RPMI8226 (cell line): ENCODE measurements at places on chromosomes 6 and 20.

DNA sequence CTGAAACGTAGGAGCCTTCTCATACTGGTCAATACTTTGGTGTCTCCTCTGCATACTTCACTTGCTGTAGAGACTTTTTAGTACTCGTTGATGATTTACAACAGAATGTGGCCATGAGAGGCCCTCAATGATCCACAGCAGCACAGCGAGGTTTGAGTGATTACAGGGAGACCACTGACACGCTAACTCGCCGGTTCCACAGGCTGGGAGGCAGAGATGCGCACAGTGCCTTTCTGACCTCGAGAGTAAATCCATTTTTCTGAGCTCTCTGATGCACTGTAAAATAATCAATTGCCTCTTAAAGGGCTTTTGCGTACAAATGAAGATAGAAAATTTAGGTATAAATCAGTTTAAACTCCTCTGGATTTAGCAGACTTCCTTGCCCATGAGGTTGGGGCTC is 56.2 kb upstream of the TBC1D7 start:
- DNase-seq, result no peak

- no peak for DNase-seq
Observed at GRCh38 chr6:158085261-158086053, 82.6 kb downstream of the SERAC1 start.

DNA sequence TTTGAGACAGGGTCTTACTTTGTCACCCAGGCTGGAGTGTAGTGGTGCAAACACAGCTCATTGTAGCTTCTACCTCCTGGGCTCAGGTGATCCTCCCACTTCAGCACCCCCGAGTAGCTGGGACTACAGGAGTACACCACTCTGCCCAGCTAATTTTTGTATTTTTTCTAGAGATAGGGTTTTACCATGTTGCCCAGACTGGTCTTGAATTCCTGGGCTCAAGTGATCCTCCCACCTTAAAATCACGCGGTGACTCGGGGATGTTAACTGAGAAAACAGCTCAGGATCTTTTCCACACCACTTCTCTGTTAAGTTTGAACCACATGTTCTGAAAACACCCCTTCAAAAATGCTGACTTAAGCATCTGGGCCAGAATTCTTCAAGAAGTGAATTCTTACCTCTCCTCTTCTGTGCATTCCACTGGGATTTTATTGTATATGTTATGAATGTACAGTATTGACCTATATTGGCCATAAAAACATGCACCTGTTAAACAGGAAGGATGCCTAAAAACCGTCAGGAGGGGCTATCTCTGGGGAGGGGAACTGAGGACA is 72.4 kb downstream of the SYTL3 start:
- DNase-seq, result no peak

- no peak for DNase-seq
Observed at GRCh38 chr6:169935348-169935718, 183.9 kb downstream of the ERMARD start.

- no peak for DNase-seq
Observed at GRCh38 chr6:11699576-11699975, 79.0 kb downstream of the ADTRP start.

DNA sequence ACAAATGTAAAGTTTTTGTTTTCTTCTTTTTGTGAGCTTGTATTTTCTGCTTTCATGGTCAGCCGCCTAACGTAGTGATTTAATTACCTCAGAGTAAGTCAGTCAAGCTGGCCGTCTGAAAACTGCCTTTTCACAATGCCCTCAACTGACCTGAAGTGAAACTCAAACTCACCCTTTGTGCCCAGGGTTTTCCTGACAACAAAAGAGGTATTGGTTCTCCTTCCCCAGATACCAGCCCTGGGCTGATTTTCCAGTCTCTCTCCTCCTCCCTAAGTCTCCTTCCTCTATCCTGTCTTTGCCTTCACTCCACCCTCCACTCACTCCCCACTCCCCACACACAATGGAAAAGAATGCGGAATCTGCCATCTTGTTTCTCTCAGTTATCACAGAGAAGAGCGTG is 184.5 kb upstream of the HEY2 start:
- no peak for DNase-seq

DNA sequence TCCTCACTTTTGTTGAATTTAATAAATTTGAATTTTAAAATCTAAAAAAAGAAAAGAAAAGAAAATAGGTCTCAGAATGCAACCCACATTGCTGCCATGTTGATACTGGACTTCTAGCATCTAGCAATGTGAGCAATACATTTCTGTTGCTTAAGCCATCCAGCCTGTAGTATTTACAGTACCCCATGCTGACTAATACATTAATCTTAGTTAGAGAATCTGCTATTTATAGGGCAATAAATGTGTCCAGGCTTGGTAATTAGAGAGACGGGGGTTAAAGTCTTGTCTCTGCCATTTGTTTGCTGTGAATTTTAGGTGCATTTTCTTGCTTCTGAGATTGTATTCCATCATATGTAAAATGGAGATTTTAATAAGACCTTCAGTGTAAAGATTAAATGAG is 471.3 kb downstream of the DHX35 start:
- DNase-seq, result no peak

GRCh38 chr6:37483917-37484785 is 15.5 kb downstream of the CCDC167 start:
- DNase-seq, result peak; percentile 45

DNA sequence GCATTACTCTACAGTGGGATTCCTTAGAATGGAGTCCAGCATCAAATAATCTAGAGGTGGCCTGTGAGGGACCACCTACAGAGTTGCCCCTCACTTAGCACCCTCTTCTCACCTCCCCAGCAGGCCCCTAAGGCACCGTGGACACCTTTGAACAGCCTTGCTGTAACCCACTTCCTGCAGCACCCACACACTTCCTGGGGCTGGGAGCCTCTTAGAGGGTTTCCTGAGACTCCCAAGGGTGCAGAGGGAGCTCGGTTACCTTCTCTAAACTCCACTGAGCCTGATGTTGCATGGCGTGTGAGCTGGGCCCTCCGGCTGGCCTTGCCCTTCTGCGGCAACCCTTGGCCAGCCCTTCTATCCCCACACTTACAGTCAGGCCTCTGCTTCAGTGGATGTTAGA is 7.3 kb upstream of the SIRPG start:
- DNase-seq, result no peak
